ENCODE measurements at places on chromosomes 7 and 10.

DNA sequence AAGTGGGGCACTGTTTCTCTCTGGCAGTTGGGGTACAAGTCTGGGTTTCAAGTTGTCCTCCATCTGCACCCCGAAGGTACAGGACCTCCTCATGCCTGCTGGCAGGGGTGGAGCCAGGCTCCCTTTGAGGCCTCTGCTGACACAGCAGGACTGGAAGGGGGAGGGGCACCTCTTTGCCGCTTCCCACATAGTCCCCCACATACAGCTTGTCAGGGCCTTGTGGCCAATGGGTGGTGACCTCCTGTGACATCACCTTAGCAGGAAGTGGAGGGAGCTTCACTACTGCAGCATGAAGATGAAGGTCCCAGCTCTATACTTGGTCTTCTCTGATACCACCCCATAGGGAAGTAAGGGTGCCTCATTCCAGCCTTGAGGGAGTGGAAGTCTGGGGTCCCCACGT lies 167.8 kb downstream of the RAMP3 start:
- DNase-seq = no peak

DNA sequence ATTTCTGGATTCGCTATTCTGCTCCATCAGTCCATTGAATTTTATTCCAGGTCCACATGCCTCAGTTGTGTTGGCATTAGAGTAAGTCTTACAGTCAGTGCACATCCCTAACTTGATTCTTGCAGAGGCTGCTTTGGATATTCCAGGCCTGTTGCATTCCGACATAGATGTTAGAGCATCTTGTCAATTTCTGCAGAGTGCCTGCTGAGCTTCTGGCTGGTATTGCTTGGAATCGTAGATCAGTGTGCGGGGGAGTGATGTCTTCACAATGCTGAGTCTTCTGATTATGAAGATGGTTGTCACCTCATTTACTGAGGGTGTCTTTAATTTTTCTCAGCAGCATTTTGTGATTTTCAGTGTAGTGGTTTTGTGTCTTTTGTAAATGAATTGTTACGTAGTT lies 45.2 kb downstream of the INPP5A start:
- DNase-seq = no peak

DNA sequence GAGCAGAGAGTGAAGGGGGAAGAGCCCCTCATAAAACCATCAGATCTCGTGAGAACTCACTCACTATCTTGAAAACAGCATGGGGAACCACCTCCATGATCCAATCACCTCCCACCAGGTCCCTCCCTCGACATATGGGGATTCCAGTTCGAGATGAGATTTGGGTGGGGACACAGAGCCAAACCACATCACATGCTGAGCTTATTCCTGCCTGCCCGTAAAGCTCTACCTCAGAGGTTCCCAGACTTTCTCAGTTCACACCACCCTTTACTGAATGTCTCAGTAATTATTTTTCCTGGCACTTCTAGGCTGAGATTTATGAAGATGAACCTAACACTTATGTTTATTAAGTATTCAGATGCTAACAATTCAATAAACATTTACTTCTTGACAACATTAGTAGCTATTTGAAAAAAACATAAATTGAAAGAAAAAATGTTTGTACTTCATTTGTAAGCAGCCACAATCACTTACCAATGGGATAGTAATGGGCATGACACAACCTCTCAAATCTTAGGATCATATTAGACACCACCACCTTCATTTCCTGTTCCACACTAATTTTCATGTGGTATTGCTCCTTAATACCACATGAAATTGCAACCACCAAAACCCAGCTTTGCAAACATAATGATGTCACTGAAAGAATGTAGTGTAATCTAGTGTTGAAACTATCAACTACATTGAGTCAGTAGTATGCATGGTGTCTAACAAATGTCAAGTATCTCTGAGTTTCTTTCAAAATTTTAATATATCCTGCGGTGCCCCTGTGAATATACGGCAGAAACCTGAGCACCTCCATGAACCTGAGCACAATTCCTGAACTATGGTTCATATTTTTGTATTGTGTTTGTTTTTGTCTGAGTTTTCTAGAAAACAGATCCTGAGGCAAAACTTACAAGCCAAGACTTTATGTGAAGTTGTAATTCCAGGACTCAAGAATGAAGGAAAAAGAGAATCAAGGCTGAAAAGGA lies 4.5 kb upstream of the DGKI start:
- DNase-seq = no peak

- DNase-seq = no peak
Observed at GRCh38 chr7:31603046-31603445, 84.0 kb upstream of the PPP1R17 start.

DNA sequence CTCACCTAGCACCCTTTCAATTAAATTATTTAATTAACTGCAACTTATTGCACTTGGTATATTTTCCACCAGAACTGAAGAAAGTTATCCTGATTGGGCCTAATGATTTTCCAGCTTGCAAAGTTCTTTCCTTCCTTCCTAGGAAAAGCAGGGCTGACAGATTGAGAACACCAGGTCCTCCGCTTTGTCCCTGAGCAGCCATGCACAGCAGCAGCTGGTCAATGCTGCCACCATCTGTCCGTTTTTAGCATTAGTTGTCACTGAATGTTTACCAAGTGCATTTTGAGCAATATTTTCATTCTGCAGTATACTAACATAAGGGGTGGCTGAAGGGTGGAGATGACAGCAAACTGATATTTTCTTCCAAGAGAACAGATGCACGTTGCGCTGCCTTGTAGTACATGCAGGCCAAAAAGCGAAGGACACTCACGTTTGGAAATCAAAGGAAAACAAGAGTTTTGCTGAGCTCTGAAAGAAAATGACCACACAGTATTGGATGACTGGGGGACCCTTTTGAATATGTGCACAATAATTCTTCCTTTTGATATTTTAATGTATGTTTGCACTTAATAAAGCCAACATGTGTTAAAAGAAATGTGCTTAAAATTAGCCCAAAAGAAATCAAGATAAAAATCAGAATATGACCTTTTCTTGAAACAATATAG lies 248.8 kb upstream of the PTN start:
- peak; percentile 73 for DNase-seq

GRCh38 chr7:16921644-16922257 lies 40.0 kb upstream of the AGR3 start:
- DNase-seq = no peak

GRCh38 chr7:155727616-155728015 lies 83.2 kb downstream of the RBM33 start:
- no peak for DNase-seq

DNA sequence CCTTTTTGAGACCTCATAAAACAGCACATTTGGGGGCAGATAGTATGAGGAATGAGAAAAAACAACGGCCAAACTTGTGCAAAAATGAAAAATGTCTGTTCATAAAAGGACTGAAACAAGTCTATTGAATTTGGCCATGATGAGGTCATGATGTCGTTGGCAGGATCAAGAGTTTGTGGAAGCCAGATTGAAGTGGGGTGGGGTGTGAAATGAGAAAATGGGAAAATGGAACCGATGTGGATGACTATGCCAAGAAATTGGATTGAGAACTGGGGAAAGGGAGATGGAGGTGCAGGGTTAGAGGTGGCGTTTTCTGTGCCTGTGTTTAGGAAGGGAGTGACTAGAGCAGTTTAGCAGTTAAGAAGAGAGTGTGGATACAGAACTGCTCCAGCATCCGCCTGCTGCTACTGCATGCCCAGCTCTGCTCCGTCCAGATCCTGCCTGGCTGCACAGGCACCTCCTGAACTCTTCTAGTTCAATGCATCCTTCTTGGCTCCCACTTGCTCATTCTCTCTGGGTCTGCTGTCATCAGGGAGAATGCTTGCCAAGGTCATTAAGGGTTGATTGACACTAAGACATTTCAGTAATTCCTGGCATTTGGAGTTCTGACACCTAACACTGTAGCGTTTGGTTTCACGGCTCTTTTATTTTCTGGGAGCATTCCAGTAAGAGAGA lies 111.9 kb downstream of the GALNT17 start:
- DNase-seq = no peak

GRCh38 chr7:94169682-94170081 lies 165.5 kb upstream of the BET1 start:
- DNase-seq = no peak

GRCh38 chr10:64159910-64160872 lies 639.0 kb downstream of the REEP3 start:
- DNase-seq = no peak

GRCh38 chr7:30914596-30914995 lies 2.9 kb downstream of the AQP1 start:
- no peak for DNase-seq

GRCh38 chr7:35670856-35671569 lies 23.9 kb downstream of the HERPUD2 start:
- DNase-seq = no peak

DNA sequence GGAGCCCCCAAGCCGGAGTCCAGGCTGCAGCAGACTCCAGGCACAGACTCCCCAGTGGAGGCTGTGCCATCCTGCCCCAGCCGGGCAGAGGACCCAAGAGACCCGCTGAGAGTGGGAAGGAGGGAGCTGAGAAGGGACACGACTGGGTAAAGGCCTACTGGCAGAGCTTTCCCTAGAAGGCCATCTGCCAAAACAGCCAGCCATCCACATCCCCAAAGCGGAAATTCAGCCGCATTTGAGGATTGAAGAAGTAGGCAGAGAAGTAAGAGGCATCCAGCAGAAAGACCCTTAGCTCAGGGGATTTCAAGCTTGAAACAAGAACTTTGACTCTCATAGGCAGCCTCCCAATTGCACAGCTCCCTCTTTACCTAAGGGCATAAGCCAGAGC lies 857 bp downstream of the CPXM2 start:
- no peak for DNase-seq

GRCh38 chr10:43585981-43586729 lies 11.7 kb upstream of the ZNF239 start:
- DNase-seq = no peak

DNA sequence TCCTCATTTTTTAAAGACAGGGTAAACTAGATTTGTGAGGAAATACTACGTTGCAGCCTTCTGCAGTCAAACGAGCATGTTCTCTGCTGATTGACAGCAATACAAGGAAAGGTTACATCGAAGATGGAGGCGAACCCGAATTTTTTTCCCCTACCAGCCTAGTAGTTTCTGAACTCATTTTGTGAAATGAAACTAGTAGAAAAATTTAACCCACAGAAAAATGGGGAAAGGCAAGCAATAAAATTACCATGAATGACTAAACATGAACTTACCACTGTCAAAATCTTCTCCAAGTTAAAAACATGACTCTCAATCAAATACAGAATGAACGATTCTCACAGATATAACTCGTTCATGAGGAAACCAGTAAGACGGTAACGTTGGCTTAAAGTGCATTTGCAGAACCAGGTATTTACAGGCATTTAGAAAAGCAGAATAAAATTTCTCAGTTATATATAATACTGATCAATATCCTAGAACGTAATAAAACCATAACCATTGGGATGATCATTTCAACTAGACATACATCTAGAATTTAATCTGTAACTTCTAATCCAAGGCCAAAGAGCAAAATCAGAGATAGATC lies 73.9 kb downstream of the CELF2 start:
- no peak for DNase-seq

- no peak for DNase-seq
Observed at GRCh38 chr7:64878684-64879083, 24.4 kb upstream of the ZNF273 start.

DNA sequence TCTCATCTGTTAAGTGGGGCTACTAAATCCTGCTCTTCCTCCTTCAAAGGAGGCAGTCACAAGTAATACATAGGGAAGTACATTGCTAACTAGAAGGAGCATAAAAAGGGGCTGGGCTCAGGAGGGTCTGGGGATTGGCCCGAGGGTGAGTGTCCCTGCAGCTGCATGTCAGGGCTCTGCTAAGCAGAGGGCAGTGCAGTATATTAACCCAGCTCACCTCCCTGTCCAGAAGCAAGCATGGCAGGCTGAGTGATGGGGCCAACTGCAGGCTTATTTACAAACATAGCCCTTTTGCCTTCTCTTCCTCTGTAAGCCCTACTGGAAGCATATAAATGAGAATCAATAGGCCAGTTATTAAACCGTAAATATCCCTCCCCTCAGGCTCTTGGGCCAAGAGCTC lies 143.2 kb upstream of the PCBD1 start:
- DNase-seq = no peak

DNA sequence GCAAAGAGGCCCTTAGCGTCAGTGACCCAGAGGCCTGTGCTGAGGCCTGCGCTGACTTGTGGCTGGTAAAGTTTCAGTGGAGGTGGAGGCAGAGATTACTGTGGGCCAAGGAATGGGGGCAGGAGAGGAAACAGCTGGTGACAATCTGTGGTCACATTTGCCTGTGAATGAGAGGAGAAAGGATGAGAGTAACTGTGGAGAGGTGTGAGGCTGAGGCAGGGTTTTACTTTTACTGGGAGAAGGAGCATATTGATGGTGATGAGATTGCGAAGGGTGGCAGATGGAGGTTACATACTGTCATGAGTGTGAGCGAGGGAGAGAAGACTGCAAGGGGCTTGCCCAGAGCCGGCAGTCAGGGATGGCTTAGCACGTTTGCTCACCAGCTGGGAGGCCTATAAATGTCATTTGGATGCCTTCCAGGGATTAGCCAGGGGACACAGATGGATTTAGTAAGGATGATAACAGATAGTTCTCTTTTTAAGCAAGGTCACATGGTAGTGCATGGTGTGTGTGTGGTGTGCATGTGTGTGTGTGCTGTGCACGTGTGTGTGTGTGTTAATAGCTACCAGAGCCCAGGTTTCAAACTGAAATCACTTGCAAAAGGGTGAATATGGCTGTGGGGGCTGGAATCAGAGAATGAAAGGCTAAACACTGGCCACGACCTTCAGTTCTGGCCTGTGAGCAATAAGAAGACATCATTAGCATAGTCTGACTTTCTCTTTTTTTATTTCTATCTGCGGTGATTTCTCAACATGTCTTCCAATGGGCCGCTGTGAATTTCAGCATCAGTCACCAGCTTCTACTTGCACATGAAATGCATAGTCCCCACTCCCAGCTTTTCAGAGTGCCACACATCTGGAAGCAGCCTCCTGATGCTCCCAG lies 291.5 kb upstream of the ZNF32 start:
- DNase-seq = no peak

DNA sequence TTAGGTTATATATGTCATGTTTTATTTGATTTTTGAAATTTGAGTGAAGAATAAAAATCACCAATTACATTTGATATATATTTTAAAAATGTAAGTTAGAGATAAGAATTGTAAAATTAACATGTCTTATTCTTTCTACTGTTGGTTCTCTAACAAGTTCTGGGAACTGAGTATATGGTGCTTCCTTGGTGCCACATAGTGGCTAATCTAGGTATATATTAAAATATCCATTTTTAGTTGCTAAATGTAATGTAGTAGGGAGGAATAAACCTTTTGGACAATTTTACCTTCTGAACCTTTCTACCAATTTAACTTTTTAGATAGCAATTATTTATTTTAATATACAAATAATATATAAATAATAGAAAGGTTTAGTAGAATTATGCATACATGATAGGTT lies 17.5 kb downstream of the CFAP69 start:
- no peak for DNase-seq

- DNase-seq = no peak
Observed at GRCh38 chr7:108205311-108205710, 75.2 kb upstream of the LAMB4 start.

DNA sequence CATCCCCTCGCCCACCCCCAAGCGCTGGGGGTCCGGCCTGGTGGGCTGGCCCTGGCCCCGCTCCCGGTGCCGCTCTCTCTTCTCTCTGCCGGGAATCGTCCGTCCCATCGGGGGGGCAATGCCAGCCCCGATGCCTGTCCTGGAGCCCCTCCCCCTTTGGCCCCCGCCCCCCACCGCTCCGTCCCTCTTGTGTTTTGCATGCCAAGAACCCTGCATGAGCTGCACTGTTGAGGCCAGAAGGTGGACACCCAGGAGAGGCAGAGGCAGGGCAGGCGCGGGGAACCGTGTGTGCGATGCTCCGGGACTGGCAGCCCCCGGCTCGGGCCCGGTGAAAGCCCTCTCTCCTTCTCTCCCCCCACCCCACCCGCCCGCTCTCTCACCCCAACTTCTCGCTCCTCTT lies 22.1 kb upstream of the HSPB1 start:
- DNase-seq = no peak

- no peak for DNase-seq
Observed at GRCh38 chr7:120709972-120710320, 148.0 kb downstream of the TSPAN12 start.

All from HAP-1 (cell line).